ENCODE measurements at places on chromosomes 5 and 9.

DNA sequence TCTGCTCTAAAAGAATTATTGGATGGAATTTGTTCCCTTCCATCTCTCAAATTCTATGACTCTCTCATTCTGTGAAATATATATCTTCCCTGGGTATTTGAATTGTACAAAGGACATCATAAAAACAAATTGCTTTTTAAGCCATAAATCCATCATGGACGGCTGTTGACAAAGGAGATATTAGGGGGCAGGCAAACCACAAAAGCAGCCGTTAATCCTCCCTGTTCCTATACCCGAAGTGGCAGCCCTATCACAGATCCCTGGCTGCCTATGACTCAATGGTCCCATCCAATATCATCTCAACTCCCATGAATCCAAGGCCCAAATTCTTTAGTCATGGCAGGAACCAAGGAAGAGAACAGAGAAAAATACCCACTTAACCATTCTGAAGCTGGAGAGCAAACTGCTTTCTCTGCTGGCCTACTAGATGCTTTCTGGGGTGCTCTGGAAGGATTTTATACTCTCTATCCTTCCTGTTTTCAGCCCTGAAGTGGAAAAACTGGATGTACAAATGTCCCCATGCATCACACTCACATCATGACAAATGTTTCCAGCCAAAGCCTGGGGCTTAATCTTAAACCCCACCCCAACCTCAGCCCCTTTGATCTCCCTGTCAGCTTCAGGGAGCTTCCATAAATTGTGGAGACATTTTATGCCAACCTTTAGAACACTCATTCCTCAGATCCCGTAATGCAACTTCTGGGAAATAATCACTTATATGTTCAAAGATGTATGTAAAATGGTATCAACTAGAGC, 59.5 kb downstream of the FAM114A2 start:
- no peak for DNase-seq

DNA sequence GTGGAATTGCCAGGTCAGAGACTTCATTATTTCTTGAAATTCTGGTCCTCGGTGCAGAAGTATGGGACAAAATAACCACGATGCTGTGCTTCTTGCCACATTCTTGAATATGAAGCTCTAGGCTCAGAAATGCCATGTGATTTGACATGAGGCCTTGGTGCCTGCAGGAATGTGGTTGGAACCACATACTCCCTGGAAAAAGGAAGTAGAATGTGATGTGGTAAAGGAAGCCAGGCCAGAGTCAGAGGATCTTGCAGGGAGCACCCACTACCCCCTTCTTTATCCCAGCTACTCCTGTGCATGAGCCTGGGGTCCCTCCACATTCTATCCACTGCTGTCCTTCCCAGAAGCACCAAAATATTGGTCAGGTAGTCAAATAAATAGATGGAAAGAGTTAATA, 80.9 kb downstream of the FOXD1 start:
- no peak for DNase-seq

DNA sequence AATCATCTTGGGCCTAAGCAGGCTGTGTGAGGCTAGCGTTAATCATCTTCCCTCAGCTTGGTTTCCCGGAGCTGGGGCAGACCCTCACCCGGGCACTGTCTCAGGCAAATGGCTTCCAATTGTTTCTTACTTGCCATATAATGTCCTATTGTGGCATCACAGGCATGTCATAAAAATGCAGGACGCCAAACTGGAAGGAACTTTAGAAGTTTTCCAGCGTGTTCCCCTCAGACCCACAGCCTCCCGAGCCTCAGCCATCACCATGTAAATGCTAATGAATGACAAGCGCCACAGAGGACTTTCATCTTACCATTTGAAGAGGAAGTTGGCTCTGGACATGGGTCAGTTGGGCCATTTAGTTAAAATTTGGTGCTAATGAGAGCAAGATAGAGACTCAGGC, 143.0 kb upstream of the IRX1 start:
- DNase-seq = no peak

- no peak for DNase-seq
Measured at GRCh38 chr5:113376640-113377039, 58.1 kb downstream of the TSSK1B start.

GRCh38 chr5:74576941-74577456, 63.5 kb downstream of the ENC1 start:
- DNase-seq = no peak

- no peak for DNase-seq
Measured at GRCh38 chr9:135487281-135488012, 7.9 kb downstream of the PPP1R26 start.

- no peak for DNase-seq
Measured at GRCh38 chr5:158591301-158591863, 508.3 kb downstream of the EBF1 start.

DNA sequence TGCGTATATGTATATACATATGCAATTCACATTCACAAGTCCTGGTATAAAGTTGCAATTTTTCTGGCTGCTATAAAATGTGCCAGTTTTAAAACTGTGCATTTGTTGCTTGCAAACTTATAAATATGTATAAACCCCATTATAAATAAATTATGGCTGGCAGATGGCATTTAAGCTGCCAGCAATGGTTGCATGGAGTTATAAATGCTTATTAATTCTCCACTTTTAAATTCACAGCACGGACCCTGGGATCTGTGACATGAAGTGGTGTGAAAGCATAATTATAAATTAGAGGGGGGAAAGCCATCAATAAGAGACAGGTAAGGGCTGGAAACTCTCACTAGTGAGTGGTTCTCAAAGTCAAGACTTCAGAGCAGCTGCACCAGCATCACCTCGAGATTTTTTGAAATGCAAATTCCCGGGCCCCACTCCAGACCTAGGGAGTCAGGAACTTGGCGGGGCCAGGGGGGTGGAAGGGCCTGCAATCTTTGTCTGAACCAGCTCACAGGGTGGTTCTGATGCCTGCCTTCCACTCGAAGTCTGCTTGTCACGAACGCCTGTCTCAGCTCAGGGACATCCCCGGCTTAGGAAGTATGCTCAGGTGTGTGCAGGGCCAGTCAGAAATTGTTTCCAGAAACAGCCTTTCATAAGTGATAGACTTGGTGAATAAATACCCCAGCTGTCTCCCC, 16.9 kb downstream of the S1PR3 start:
- DNase-seq = no peak

- no peak for DNase-seq
Measured at GRCh38 chr9:36517131-36517530, 55.6 kb upstream of the MELK start.

GRCh38 chr9:71637926-71638325, 130.4 kb downstream of the CEMIP2 start:
- no peak for DNase-seq

DNA sequence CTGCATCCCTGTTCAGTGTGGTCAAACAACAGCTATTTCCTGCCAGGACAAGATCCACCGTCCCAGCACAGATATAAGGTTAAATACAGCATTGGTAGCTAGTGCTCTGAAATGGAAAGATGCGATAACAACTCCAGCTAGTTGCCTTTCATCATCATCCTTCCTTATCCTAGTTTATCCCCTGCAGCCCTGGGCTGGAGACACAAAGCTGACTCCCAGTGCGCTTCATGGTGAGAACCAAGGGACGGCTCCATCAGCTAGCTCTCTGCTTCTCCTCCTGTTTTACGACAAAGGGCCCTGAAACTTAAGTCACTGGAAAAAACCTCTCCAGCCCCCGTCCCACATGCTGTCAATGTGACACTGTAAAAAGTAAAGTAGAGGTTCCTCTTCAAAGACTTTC, 37.9 kb downstream of the CDC14B start:
- DNase-seq = no peak

DNA sequence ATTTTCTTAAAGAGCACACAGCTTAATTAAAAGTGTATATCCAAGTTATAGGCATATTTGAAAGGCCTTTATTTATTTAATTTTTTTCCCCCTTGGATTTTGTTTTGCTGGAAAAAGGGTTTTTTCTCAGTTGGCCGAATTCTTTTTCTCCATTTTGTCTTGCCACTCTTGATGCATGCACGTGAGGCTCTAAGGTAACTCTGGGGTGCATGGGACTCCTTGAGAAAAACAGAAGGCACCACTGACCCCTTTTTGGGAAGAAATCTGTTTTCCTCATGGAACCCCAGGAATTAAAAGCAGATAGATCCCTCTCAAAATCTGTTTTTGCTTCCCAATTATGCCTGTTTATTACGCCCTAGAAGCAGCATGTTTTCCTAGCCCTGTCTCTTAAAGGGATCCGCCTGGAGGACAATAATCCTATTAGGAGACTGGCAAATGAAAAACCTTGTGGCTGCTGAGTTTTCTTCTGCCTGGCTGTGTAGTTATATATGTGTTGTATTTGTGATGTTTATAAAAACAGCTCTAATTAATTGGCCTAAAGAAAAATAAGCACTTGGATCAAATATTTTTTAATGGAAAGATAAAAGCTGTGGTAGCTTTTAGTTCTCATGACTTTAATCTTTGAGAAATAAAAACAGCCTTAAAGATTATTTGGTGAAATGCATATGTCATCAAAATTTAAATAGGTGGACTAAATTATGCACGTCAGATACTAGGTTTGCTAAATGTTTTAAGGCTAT, 435.1 kb upstream of the CDH9 start:
- DNase-seq = no peak

DNA sequence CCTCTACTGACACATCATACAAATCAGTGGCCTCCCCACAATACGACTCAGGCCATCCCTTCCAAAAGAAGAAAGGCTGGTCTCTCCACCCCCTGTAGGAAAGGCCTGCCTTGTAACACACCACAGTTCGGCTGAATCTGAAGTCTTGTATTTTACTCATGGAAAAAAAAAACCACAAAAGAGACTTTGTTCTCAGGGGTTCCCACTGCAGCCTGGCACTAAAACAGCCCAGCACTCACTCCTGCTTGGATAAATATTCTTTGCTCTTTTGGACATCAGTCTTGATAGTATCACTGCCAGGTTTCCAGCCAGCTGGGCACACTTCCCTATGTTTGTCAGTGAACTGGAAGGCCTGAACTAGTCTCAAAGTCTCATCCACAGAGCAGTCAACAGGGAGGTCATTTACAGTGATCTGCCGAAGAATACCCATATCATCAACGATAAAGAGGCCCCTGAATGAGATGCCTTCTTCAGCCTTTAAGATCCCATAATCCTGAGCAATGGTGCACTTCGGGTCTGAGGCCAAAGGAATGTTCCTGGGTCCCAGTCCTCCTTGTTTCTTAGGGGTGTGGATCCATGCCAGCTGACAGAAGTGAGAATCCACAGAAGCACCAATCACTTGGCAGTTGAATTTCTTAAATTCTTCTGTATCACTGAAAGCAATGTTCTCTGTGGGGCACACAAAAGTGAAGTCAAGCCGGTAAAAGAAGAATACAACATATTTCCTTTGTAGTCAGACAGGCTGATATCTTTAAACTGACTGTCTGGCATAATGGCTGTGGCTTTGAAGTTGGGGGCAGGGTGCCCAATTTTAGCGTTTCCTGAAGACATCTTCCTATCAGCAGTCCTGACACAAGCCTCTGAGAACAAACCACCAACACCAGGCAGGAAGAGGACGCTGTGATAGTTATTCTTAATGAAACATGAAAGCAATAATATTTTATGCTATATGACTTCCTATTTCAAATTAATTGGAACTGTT, 198.1 kb downstream of the LURAP1L start:
- DNase-seq = no peak

DNA sequence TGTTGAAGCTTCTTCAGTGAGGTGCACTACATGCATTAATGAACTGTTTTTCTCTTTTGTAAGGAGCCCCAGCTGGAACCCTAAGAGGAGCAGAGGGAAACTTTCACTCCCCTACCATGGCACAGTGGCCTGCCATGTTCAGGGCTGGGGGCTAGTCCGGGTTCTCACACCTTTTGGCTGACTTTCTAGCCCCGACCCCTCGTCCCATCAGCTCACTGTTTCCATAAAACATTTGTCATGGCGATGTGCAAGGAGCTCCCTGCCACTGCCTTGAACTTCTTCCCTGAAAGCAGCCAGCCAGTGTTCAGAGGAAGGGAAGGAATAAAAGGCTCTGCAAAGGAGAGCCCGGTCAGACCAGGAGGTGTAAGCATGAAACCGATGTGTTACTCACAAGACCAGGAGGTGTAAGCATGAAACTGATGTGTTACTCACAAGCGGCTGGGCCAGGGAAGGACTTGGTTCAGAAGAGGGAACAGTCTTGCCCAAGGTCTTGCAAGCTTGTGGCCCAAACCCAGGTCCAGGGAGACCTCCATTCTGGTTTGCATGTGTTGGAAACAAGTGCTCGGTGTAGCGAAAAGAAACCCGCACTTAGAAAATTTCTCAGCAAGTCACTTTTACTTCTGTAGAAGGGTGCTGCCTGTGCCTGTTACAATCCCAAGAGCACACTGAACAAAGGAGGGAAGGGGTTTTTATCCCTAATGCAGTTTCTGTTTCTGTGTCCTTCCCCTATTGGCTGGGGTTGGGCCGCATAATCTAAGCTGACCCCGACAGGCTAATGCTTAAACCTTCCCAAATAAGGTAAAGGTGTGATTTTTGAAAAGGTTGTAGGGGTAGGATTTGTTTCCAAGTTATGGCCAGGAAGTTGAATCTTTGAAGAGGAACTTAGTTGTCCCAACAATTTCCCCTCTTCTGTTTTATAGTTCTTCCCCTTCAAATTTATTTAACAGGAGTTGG, 3.4 kb upstream of the ABO start:
- no peak for DNase-seq

DNA sequence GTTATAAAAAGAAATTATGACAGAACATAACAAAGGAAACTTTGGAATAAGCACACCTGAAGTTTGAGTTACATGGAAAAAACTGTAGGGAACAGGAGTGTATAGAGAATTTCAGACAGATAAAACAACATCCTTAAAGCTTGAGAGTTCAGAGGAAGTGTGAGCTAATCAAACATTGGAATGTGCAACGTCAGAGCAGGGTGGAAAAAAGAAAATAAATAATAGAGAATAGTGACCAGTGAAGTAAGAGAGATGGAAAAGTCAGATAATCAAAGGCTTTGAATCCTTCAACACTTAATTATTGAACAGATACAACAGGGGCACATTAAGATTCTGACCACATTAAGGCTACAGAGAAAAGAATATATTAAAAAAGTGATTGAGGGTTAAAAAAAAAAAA, 128.5 kb upstream of the CDH10 start:
- no peak for DNase-seq

- DNase-seq = no peak
Measured at GRCh38 chr5:36009698-36010097, 18.5 kb upstream of the UGT3A1 start.

GRCh38 chr5:111954516-111955395, 197.8 kb upstream of the NREP start:
- no peak for DNase-seq

DNA sequence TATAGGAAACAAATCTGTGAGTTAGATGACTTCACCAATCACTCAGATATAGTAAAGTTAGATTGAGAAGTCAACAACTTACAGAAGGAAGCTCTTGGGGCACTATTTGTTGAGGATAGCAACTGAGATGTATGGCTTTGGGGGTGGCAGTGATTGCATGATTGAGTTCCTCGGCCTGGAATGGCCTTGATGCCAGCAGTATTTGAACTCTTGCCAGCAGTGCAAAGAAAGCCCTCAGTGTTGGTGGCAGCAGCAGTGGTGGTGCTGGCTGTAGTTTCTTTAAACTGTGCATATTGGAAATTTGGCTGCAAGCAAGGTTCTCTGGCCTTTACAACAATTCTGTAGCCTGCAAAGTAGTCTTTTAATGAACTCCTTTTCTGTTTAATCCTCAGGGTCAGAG, 41.4 kb upstream of the PJA2 start:
- no peak for DNase-seq

GRCh38 chr5:56900858-56901578, 8.4 kb upstream of the SETD9 start:
- DNase-seq = no peak

- peak; percentile 59 for DNase-seq
Measured at GRCh38 chr5:132491368-132492364, 1.1 kb upstream of the IRF1 start.

- no peak for DNase-seq
Measured at GRCh38 chr5:107514305-107514704, 156.4 kb downstream of the EFNA5 start.

GRCh38 chr9:128051932-128052709, 15.0 kb downstream of the NAIF1 start:
- DNase-seq = no peak
